ENCODE measurements at places on chromosomes 1 and 21.
A peak's percentile ranks its signal among the peaks of the same experiment; 100 is the strongest.

DNA sequence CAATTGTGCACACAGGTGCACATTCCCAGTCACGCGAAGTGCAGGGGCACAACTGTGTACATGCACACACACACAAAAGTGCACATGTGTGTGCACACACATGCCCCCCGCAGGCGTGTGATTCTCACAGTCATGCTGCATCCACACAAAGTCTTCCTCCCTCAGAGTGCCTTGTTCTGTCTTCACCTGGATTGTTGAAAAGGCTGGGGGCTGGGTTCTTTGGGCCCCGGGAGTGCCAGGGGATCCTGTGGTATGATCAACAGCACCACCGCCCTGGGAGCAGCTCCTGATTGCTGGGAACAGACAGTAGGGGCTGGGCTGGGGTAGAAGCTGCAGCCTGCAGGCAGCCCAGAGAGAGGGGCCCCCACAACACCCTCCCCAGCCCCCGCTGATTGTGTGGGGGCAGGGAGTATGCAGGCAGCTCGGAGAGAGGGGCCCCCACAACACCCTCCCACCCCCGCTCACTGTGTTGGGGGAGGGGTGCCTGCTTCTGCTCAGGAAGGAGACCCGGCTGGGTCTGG lies 3.4 kb downstream of the COL18A1 start:
- peak; percentile 10 for DNase-seq

DNA sequence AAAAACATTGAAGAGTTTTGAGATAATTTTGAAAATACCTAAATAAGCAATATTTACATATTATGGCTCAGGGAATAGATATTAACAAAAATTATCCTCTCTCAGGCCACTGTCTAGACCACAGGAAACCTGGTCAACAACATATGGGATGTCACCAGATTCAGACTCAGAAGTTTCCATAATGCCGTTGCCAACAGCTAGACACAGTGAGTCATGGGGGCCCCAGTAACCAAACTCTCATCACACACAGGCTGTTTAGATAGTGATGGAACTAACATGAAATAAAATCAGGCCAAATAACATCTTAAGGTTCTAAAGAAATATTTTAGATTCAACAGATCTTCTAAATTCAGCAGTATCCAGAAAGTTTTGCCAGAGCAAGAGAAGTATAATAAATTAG lies 681.7 kb upstream of the ADAMTS5 start:
- DNase-seq = no peak

DNA sequence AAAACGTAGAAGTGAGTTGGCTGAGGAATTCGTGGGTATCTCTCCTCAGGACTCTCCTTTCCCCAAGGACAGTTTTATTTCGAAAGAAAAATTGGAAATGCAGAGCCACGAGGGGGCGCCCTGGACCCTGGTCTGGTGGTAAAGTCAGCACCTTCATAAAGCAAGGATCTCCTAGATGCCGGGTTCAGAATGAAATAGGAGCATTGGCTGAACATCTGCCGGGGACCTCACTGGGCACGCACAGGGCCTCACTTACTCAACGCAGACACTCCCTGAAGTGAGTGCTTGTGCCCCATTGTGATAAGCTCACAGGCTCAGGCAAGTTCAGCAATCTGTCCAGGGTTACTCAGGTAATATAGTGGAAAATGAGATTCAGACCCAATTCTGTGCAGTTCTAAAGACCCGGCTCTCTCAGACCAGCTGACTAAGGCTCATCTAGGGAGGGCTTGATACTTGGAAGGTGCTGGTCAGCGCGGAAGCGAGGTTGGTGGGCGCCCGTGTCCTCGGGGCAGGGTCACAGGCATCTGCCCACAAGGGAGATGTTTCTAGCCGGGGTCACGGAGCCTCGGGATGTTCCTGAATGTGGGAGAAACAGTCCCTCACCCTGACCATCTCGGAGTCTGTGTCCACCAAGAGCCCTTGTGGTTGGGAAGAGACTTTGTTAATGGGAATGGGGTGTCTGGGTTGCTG lies 55.7 kb upstream of the ETV3 start:
- DNase-seq = peak; percentile 75

GRCh38 chr21:28538987-28539622 lies 453.6 kb downstream of the LTN1 start:
- DNase-seq = no peak

DNA sequence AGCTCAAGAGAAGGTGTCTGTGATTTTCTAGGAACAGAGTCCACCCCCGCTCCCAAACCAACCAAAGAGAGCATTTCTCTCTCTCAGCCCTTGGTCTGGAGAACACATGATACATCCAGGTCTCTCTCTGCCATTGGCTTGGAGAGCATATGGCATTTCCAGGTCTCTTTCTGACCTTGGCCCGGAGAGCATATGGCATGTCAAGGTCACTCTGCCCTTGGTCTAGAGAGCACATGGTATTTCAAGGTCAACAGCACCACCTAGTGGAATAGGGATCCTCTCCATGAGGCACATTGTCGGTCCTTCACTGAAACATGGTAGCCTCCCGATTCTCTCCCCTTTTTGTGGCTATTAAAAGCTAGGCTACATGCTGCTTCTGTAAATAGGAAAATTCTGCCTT lies 437.7 kb upstream of the OLFM3 start:
- no peak for DNase-seq

- no peak for DNase-seq
Measured at GRCh38 chr21:43825936-43826622, 36.7 kb downstream of the RRP1 start.

GRCh38 chr1:27862671-27863537 lies 9.4 kb upstream of the THEMIS2 start:
- peak; percentile 65 for DNase-seq

Data from pancreas (tissue), 10 donors.